ENCODE measurements at places on chromosomes 12 and 14.

GRCh38 chr14:71703477-71703876 is 228.8 kb upstream of the RGS6 start:
- no peak for DNase-seq

DNA sequence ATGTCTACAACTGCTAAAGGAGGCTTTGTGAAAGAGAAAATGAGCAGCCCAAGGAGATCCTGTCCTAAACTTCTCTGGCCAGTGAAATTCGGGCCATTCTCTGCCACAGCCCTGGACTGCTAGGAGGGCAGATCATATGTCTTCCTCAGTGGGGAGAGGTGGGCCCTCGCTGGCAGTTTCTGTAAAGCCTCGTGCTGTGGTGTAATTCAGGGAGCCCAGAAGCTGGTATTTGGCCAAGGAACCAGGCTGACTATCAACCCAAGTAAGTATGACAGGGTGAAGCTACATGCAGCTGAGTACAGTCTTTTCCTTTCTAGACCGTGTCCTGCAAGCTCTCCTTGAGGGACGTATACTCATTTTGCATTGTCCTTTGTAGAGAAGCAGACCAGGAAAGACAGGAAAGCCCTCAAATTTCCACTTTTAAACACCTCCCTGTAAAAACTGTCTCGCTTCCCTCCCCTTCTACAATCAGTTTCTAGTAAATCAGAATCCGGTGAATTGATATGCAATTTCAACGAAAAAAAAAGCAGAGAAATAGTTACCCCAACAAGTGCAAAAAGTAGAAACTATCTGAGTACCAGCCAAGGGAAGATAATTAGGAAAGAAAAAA is 106.8 kb downstream of the DAD1 start:
- no peak for DNase-seq

GRCh38 chr12:26467351-26467750 is 272.0 kb downstream of the SSPN start:
- no peak for DNase-seq

DNA sequence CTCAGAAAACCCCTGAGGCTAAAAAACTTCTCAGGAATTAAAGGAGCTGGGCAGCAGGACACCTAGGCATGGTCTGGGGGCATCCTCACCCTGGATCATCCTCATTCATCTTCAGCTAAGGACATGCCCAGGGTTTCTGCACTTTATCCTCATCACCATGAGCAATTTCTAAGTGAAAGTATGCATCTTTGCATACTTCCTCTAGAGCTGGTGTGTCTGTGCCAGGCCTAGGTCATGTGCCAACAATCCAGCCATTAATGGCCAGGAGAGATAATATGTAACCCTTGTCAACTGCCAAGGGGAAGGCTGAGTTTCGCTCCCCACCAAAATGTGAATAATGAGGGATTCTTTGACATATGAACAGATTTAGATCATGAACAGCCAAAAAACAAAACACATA is 160.5 kb downstream of the KITLG start:
- no peak for DNase-seq

DNA sequence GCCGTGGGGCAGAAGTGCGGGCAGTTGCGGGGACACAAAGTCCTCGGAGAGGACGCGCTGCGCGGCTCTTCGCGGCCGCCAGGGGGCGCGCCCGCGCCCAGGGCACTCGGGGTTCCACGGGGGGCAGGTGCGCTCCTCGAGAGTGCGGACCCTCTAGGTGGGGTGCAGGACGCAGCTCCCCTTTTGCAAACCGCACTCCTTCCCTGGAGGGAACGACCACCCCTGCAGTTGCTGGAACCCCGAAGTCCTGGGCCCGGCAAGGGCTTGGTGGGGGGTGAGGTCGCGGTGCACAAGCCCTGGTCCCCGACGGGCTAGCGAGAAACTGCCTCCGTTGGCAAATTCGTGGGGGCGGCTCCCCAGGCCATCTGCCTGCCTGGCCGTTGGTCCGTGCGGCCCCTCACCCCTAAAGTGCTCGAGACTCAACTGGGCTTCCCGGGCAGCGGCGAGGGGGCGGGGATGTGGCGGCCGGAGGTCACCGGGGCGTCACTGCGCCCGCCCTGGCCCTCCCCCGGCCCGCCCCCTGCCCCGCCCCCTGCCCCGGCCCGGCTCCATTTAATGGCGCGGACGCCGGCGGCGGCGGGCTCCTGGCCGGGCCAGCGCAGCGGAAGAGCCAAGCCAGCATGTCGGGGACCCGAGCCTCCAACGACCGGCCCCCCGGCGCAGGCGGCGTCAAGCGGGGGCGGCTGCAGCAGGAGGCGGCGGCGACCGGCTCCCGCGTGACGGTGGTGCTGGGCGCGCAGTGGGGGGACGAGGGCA is at the start of gene ADSS1:
ADSS1 (plus strand) TSS at position 579 of the 756 bp plus-strand sequence; CDS start at position 621, 42 bp downstream.
- DNase-seq, result peak; percentile 70

DNA sequence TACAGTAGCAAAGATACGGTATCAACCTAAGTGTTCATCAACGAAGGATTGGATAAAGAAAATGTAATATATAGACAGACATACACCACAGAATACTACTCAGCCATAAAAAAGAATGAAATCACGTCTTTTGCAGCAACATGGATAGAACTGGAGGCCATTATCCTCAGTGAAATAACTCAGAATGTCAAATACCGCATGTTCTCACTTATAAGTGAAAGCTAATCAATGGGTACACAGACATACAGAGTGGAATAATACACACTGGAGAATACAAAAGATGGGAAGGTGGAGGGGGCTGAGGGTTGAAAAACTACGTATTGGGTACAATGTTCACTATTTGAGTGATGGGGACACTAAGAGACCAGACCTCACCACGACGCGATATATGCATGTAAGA is 1.1 kb downstream of the RACGAP1 start:
- no peak for DNase-seq

- no peak for DNase-seq
Measured at GRCh38 chr12:93912086-93912733, 235.0 kb downstream of the CRADD start.

- no peak for DNase-seq
Measured at GRCh38 chr12:74401035-74401434, 136.6 kb upstream of the ATXN7L3B start.

DNA sequence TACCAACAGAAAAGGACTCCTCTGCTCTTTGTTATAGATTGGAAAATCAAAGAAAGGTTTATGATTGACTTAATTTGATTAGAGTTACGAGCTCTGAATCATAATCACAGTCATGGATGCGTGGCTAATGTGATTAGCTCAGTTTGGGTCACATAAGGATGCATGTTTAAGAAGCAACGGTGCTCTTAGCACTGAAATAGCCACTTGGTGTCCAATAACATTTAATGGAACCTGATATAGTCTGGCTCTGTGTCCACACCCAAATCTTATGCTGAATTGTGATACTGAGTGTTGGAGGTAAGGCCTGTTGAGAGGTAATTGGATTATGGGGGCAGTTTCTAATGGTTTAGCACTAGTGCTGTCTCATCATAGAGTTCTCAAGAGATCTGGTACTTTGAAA is 501.6 kb downstream of the SLC6A15 start:
- DNase-seq, result no peak

DNA sequence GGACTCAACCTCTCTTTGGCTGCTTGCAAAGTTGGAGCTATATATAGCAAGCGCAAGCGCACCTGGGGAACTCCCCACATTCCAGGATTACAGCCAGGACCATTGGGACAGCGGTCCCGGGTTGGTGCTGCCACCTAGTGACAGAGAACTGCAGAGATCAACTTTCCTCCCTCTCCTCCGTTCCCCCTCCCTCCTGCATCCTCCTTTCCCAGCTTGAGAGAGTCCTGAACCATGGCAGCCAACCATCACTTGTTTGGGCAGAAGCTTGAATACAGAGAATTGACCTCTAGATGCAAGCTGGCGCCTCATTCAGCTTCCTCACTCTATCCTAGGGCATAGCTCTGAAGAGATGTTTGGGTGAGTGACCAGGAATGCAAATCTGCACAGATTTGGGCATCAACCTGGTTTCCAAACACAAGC is 17.4 kb upstream of the FLVCR2 start:
- DNase-seq, result peak; percentile 38

GRCh38 chr12:124026755-124027745 is 54.0 kb downstream of the ZNF664 start:
- peak; percentile 46 for DNase-seq

DNA sequence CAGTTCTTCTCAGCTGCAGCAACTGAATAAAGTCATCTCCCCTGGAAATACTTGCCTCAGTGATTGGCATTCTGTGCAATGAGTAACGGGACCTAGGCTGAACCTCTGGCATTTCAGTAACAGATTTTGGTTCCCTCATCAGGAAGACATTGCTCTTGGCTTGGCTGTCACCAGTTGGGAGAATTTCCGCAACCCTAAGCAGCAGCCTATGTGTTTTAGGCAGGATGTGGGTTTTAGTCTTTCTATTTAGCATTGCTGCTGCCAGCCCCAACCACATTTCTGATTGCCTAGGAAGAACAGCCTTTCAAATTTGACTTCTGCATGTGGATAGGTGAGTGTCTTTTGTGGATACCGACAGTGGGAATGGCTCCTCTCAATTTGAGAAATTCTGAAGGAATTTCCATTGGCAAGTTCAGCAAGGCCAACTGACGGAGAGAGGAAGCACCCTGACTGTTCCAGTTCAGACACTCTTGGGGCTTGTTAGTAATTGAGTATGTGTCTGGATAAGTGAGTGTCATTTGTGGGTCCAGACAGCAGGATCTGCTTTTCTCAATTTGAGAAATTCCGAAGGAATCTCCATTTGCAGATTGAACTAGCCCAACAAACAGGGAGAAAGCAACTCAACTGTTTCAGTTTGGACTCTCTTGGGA is 19.0 kb upstream of the CLEC2A start:
- no peak for DNase-seq
